Chondrocyte (in vitro differentiated cells): ENCODE measurements at places on chromosomes 7 and 10.

DNA sequence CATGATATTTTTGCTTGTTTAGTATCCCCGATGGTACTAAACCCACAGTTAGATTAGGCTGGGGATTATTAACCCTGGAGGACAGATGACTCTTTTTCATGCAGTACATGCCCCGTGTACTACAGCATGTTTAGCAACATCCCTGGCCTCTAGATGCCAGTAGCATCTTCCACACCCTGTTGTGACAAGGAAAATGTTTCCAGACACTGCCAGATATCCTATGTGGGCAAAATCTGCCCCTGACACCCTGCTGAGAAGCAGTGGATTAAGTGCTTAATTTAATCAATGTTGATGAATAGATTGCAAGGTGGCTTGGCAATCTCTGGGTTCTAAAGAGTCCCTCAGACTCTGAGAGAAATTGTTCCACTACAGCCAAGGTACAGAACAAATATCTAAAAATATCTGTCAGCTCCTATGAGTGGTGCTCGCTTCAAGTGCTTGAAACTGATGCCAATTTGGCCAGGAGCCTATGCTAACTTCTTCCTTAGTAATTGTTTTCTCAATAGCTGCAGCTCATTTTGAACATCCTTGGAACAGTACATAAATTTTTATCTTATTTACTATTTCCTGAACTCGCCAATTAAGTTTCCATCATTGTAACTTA is 247.0 kb downstream of the SORCS1 start:
- DNase-seq, result no peak

GRCh38 chr10:43046288-43046991 is 30.4 kb upstream of the RET start:
- DNase-seq, result no peak

- DNase-seq, result no peak
Observed at GRCh38 chr10:128614016-128614605, 487.9 kb upstream of the MKI67 start.

- no peak for DNase-seq
Observed at GRCh38 chr10:6091630-6092029, 2.8 kb downstream of the RBM17 start.

GRCh38 chr10:27258838-27259812 is 18.5 kb upstream of the ACBD5 start:
- no peak for DNase-seq

- no peak for DNase-seq
Observed at GRCh38 chr7:22563621-22564241, 63.7 kb upstream of the STEAP1B start.

- DNase-seq, result no peak
Observed at GRCh38 chr10:13916384-13916947, 329.7 kb downstream of the PRPF18 start.

DNA sequence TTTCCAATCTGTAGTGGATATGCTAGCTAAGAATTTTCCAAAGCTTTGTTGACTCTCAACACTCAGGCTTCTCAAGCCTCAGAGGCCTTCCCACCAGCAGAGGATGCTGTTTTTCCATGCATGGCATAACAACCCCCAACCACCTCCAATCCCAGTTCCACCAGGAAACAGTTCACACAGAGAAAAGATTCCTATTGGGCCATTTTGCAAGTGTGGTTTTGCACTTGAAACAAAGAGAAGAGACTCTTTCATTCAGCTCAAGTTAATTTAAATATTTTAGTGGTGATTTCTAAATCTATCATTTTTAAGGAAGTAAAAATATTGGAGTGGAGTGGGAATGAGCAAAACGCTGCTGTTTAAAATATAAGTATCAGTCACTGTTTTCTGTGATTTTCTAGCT is 105.6 kb upstream of the COL1A2 start:
- DNase-seq, result no peak

DNA sequence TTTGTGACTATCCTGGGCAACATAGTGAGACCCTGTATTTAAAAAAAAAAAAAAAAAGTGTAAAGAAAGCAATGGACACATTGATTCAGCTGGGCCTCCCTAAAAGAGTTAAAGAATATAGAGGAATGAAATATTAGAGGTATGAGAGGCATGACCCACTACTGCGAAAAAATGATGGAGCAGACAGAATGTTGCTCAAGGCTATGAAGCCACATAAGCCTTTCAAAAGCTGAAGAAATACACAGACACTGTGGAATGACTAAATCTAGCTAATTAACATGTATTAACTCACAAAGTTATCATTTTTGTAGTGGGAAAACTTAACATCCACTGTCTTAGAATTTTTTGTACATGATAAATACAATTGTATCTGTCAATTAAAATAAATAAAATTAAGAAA is 107.3 kb downstream of the HGF start:
- no peak for DNase-seq

GRCh38 chr10:120770496-120770895 is 80.7 kb upstream of the WDR11 start:
- no peak for DNase-seq

GRCh38 chr10:130647341-130647740 is 511.1 kb downstream of the GLRX3 start:
- no peak for DNase-seq

- no peak for DNase-seq
Observed at GRCh38 chr10:104447906-104448305, 94.3 kb downstream of the CFAP58 start.

DNA sequence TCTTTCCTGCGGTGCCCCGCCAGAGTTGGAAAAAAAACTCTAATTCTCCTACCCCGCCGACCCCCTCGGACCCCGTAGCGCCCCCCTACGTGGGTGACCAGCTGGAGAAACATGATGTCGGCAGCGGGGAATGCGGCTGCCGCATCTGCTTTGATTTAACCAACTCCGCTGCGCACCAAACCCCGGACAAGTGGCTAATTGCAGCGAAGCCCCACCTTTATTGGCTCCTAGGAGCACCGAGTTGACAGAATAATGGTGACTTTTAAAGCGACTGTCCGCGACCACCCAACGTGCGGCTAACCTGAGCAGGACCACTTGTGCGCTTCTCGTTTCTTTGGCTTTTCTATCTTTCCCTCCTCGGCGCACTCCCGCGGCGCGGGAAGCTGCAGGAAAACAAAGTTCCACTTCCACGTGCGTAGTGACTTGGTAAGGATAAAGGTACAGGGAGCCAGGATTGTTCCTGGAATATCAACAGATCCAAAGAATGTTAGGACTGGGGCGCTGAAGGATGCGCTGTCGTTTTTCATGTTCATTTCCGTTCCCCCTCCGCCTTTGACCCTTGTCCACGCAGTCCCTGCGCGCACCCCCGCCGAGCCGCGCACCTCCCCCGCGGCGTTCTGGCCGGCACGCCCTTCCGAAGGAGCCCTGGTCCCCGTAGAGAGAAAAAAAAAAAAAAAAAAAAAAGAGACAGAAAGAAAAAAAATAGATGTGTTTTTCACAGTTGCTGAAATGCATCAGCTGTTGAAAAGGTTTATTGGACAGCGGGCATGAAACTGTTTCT is 1.4 kb downstream of the WNT16 start:
- no peak for DNase-seq

DNA sequence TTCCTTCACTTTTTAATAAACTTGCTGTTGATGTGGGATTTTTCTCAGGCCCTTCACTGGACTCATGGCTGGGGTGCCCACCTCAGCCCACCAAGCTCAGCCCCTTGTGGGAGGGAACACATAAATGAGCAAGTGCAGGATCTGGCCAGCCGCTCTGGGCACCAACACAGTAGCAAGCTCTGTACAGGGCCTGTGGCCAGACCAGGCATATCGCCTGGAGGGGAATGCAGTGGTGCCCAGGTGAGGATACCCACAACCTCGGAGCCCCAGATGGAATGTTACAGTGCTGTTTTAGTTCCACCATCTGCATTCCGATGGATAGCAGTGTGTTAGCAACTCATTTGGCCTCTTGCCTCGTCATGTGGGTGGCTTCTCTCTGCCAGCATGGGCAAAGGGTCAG is 234.6 kb downstream of the PPP1R3A start:
- DNase-seq, result peak; percentile 86

DNA sequence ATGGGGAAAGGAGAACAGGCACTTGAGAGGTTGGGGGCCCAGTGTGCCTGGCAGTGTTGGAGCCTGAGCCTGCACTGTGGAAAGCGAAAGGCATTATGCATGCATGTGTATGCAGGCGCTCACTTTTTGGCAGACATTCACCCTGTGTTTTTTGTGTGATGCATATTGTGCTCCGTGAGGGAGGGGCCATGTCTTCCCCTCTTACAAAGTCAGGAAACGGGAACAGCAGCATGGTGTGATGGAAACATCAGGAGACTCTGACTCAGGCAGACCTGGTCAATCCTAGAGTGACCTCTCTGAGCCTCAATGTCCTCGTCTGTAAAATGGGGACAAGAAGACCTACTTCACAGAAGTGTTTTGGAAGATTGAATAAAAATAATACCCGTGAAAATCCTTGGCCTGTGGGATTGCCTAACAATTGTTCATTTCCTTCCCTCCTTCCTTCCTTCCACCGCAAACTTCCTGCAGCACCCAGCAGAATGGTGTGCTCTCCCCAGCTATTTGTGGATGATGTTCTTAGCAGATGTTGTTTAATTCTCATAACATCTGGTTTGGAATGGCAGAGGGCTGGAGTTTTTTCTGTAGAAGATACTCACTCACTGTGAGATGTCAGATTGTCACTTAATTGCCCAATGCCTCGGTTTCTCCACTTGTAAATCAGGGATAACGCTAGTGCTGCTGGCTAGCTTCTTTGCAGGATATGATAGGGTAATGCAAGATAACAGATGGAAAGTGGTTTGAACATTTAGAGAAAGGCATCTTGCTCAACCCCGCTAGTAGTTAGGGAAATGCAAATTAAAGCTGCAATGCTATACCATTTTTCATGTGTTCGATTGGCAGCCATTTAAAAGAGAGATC is 39.8 kb downstream of the CDH23 start:
- DNase-seq, result no peak

DNA sequence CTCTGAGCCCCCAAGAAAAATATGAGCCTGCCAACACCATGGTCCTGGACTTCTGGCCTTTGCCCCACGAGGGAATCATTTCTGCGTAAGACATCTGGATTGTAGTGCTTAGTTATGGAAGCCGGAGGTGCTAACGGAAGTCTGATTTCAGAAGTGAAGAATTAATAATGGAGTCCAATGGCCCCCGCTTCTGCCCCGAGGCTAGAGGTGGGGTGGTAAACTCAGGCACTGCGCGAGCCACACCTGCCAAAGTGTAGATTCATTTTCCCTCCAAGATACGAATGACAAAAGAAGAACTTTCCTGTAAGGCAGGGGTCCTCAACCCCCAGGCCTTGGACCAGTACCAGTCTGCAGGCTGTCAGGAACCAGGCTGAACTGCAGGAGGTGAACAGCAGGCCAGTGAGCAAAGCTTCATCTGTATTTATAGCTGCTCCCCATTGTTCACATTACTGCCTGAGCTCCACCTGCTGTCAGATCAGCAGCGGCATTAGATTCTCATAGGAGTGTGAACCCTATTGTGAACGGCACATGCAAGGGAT is 22.3 kb downstream of the CNPY1 start:
- DNase-seq, result no peak

- DNase-seq, result no peak
Observed at GRCh38 chr7:42758124-42758523, 153.7 kb downstream of the C7orf25 start.

- no peak for DNase-seq
Observed at GRCh38 chr7:95457947-95458346, 23.1 kb upstream of the PON2 start.

DNA sequence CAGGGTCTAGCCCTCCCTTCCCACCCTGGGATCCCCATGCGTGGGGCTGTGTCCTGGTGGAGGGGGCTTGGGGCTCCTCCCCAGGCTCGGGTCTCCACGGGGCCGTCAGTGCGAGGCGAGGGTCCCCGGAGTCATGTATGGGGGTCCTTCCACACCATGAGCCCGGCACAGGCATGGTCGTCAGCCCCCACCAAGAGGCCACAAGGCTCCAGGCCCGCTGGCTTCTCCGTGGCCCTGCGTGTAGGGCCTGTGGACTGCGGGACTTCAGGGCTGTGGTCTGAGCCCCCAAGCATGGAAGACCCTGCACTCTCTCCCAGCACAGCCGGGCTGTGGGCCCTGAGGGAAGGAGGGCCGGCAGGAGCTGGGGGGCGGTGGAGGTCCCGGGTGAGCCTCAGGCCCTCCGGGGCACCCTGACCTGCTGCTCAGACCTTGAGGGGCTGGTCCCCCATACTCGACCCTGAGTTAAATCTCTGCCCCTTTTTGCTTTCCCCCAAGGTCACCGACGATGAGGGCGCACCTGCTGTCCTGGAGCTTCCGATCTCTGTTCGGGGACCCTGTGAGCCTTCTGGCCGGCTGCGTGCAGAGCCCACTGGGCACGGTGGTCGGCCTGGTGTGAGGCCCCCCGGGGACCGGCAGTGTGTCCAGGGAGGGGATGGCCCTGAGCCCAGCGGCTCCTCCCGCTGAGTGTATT is 19.7 kb downstream of the PWWP2B start:
- DNase-seq, result no peak

DNA sequence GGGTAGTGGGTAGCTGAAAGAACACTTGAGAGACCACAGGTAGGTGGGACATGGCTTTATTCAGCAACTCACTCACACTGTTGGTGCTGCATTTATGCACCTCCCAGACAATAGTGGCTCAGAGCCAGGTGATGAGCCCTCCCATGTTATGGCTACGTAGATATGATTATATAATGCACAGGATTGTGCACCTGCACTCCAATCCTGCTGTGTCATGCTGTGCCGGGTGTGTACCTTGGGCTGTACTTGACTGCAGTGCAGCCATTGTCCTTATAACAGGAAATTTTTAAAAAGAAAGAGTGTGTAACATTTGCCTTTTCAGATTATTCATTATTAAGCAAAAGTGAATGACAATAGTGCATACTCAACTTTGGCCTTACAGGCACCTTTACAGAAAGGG is 366.1 kb upstream of the BMPER start:
- no peak for DNase-seq

GRCh38 chr10:86712317-86712707 is 44.0 kb downstream of the LDB3 start:
- DNase-seq, result no peak

- no peak for DNase-seq
Observed at GRCh38 chr10:66215920-66216319, 709.9 kb upstream of the LRRTM3 start.

- DNase-seq, result no peak
Observed at GRCh38 chr10:794382-794956, 105.0 kb upstream of the DIP2C start.

DNA sequence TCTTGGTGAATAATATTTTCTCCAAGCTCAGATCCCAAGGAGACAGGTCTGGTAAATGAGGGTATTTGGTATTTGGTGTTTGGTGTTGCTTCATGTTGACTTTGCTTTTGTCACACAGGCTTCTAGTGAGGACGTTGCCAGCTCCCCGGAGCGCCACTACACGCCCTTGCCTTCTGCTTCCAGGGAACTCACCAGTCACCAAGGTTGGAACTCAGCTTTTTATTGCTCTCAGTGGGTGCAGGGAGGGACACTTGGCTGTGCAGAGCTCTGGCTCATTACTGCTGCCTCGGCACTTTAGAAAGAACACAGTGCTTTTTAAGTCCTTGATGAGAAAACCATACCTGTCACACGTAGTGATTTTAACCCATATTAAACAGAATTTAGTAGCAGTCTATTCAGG is 892.9 kb downstream of the LRMDA start:
- DNase-seq, result no peak

- DNase-seq, result no peak
Observed at GRCh38 chr10:71035511-71036296, 147.3 kb upstream of the PCBD1 start.
